ENCODE measurements at places on chromosomes 7 and 10.

GRCh38 chr7:128790315-128791041 is 1.3 kb upstream of the CCDC136 start:
- no peak for DNase-seq

DNA sequence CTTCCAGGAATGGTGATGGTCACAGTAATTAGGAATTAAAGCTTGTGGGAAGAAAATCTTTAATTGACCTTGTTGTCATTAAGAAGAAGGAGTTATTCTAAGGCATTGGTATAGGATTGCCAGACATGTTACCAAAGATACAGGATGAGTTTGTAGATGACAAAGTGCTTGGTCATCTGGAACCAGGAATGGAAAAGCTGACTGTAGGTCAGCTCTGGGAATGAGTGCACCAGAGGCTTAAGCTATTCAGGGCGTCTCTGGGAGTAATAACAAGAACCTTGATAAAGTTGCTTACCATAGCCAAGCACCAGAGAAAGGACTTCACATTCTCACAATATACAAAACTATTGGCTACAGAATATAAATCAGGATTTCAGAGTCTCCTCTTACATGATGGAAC is 89.0 kb downstream of the PHTF2 start:
- DNase-seq = peak; percentile 64

- DNase-seq = no peak
These were observed 59.4 kb upstream of the FRMD4A start for GRCh38 chr10:14389981-14390590.

- DNase-seq = peak; percentile 31
These were observed 138.3 kb upstream of the ADCY1 start for GRCh38 chr7:45435846-45436245.

GRCh38 chr10:124717041-124717757 is 27.0 kb downstream of the FAM53B start:
- no peak for DNase-seq

DNA sequence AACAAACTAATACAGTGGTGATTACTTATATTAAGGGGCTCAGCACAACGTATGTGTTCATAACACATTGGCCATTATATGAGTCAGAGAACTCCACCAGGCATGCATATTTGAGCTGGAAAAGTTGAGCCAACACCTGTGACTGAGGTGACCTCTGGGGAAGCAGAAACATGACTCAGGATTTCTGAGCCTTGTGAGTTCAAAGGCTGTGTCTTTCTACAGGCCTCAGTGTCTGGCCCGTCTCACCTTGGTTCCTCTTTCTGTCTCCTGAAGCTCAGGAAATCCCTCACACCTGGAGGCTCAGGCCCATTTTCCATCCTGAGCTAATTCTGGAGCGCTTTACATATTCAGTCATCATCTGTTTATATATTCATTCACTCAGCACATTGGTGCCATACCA is 230.9 kb upstream of the AGK start:
- no peak for DNase-seq

DNA sequence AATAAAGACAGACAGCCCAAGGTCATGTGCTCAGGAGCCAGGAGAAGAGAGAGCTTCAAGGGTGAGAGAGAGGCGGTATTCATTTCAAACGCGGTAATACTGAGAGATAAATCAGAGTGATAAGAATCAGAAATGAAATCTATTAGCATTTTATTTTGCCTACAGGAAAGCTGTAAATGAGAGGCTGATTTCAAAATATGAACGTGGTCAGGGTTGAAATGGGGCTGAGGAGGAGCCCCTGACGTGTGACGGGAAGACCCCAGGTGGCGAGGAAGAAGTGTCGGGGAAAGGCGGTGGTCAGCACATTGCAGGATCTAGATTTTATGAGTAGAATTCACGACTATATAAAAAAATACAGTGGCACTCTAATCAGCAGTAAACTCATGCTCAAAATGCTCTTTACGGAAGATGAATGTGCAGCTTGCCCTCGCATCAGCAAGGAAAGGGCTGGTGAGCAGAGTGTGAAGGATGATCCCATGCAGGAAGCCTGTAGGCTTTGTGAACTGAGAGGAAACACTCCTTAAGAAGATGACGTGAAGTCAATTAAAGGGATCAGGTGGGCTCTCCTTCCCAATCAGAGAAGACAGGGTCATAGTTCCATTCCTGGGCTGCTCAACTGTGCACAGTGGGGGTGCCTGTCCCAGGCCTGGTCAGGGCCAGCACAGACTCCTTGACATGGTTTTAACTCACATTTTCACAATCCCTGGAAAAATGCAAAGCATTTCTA is 360.2 kb downstream of the PTPRN2 start:
- no peak for DNase-seq

- DNase-seq = peak; percentile 19
These were observed 24.9 kb downstream of the BEND7 start for GRCh38 chr10:13503745-13504463.

GRCh38 chr7:155951554-155952158 is 139.4 kb upstream of the SHH start:
- no peak for DNase-seq

DNA sequence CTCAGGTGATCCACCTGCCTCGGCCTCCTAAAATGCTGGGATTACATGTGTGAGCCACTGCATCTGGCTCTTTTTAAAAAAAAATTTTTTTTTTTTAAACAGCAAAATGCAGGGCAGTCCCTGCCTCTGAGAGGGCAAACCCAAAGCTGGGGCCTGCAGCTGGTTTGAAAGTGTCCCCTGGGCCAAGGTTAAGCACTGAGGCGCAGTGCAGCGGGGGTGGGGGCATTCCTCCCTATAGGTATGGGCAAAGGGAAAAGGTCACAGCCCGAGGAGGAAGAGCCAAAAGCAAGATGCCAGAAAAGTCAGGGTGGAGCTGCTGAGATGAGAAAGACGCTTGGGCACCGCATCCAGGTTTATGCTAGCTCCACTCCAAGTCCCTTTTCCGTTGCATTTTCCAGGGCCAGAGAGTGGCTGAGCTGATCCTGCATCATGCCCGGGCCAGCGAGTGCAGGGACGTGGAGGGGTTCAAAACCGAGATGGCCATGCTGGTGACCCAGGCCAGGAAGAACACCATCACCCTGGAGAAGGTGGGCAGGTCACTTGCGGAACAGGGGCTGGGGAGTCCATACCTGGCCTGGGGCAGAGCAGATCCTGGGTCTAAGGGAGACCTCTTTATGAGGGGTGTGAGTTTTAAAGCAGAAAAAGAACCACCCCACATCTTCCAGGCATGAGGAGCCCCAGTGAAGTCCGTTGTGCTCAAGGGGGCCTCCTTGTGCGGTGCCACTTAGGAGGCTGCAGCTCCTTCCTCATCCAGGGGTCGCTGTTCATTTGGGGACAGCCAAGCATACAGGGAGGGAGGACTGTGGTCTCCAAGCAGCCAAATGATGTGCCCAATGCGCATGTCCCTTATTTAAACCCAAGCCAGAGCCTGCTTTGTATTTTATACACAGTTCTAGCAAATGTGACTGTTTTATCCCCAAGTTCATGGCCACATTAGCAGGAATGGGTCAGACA is 7.0 kb upstream of the NDUFB2 start:
- DNase-seq = no peak

- DNase-seq = no peak
These were observed 16.0 kb downstream of the CHRM2 start for GRCh38 chr7:136884492-136884891.

- no peak for DNase-seq
These were observed 10.8 kb upstream of the SFRP5 start for GRCh38 chr10:97782455-97783228.

- no peak for DNase-seq
These were observed 75.7 kb downstream of the NRCAM start for GRCh38 chr7:108380517-108380916.

GRCh38 chr7:3430588-3430987 is 129.5 kb downstream of the SDK1 start:
- no peak for DNase-seq

DNA sequence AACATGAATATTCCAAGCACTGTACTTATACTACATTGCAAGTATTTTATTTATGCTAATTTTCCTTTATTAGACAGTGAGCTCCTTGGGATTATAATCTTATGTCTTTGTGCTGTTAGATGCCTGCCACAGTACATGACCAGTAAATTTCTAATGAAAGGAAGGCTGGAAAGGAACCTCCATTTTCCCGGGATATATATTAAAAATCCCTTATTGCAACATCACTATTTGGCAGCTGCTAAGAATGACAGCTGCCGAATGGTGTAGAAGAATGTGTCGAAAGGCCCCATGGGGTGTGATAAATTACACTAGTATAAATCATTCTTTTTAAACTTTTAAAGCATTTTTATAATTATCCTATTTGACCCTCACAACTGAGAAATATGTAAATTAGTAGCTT is 59.1 kb downstream of the TFAM start:
- no peak for DNase-seq

DNA sequence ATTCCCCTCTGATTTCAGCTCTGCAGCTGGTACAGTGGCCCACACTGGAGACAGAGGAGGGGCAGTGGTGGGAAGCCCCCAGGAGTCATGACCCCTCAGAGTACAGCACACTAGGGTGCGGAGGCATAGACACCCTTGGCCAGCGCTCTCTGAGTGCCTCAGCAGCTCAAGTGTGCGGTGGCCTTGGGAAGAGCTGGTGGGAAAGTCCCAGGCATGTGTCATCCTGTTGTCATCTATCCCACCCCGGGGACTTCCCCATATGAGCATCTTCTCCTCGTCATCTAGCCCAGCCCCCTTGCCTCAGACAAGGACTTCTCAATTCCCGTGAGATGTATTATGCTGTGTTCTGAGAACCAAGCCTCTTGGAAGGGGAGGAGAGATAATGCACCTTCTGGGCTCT is 15.6 kb upstream of the PPIF start:
- DNase-seq = peak; percentile 65

DNA sequence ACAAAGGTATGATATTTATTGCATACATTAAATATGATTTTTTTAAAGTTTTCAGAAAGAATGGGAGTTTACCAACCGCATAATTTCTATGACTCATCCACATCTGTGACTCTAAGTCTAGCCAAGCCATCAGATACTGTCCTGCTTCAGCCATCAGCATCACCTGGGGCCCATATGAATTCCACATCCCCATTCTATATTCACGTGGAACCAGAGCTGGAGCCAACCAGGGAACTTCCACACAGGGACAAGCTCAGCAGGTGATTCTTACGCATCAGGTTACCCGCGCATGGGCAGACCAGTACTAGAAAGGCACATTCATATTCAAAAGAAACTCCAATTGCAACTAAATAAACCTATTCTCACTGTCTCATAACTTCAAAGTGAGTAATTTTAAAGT is 817.7 kb upstream of the IGFBP3 start:
- DNase-seq = no peak

All from BJ (cell line).